Stimulated activated CD8-positive, alpha-beta memory T cell treated with anti-CD3 and anti-CD28 coated beads, Interleukin-4, amount 100 ng/mL, for 24 hours (primary cell): ENCODE measurements at places on chromosomes 16 and 17.

DNA sequence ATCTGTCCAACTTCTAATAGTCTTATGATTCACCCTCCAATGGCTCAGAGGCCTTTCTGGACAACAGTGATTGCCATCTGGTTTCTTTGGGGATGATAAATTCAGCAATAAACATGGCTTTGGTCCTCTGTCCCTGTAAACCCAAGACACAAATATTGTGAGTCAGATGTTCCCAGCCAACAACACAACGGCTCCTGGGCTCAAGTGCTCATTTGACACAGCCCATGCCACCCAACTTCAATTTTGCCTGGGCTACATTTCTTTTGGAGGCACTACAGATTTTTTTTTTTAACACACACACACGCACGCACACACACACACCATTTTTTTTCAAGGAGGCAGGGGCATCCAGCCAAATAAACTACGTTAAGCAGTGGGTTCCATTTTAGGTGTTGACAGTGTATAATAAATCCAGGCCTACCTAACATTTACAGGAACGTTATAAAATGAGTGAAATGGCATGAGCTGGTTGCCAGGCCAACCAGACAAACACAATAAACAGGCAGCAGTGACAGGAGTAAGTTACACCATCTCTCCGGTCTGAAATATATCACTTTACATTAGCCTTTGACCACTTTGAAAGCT is 939.9 kb upstream of the SOX9 start:
- DNase-seq = no peak

DNA sequence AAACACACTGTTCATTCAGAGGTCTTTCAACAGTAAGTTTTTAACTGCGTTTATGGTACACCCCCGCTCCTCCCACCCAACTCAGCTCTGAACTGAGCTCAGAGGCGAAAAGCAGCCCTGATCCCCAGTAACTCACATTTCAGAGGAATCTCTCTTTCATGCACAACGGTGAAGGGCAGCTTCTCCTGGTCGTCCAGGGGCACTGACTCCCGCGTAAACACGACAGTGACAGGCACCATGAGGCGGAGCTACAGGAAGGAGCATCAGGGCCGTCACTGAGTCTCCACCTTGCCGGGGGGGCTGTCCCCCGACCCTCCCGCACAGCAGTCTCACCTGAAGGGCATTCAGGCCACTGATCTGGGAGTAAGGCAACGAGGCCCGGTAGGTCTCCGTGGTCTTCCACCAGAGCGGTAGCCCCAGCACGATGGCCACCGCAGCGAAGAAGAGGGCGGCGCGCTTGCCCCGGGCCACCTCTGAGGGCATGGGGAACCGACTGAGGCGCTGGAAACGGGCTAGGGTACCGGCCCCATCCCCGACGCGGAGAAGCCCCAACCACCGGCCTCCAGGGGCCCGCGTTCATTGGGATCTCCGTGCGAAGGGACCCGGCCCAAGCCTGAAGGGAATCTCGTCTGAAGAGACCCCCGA is 486 bp downstream of the PIGS start:
- DNase-seq = no peak

DNA sequence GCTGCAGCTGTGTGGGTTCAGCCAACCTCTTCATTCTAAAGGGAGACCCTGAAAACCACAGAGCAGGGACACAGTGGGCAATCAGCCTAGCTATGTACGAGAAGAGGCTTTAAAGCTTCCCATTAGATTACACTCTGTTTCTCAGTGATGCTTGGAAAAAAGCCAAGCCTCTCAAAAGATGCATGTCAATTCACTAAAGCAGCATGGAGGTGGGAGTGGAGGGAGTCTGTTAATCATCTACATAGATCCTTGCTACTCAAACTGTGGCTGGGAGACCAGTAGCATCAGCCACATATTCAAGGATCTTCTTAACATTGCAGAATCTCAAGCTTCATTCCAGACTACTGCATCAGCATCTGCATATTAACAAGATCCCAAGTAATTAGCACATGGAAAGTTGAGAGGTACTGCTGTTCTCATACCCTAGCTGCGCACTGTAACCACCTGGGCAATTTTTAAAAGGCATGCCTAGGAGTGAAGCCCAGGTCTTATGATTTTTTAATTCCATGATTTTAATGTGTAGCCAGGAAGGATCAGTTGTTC is 305.9 kb downstream of the PMP22 start:
- DNase-seq = no peak

DNA sequence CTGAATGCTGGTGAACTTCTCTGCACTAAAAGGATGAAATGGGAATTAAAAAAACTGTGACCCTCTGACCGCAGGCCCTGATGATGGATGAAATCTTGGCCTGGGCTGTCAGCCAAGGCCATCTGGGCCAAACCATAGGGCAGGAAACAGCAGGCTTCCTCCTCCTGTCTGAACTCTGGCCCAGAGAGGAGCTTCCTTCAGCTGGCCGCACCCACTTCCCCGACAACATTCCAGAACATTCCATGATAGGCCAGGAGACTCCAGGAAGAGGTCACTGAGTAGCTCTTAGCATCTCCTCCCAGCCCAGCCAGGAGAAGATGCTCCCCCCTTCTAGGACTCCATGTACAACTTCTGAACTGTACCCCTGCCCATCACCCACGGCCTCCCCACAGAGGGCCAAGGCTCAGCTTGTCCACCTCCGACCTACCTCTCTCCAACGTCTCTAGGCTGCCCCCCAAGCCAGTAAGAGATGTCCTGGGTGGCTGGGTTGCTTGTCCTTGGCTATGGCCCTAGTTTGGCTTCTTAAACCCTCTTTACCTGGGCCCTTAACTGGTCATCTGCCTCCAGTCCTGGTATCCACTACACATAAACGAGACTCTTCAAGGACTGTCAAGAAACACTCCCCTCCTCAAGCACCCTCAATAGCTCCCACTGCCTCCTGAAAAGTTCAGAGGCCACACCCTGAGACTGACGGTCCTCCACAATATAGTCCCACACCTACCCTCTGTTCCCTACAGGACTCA is 1.7 kb downstream of the RPH3AL start:
- DNase-seq = no peak

DNA sequence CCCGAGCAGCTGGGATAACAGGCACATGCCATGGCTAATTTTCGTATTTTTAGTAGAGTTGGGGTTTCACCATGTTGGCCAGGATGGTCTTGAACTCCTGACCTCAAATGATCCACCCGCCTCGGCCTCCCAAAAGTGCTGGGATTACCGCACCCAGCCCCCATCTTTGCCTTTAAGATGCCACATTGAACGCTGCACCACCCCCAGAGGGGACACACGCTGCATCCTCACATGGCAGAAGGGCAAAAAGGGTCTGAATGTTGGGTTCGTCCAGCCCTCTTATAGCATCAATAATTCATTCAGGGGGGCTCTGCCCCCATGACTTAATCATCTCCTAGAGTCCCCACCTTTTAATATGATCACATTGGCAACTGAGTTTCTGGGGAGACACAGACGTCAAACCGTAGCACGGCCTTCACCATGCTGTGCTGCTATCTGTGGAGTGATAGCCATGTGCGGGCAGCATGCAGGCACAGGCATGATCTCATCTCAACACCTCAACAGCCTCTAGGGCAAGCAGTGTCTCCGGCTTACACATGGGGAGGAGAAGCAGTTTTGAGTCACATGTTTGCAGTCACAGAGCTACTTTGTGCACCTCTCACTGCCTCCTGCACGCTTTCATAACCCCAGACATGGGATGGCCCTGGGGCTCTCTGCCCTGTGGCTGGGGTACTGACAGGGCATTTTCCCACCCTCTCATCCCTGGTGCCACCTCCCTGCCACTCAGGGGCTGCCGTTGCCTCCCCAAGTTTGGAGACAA is 30.0 kb downstream of the IL21R start:
- no peak for DNase-seq

DNA sequence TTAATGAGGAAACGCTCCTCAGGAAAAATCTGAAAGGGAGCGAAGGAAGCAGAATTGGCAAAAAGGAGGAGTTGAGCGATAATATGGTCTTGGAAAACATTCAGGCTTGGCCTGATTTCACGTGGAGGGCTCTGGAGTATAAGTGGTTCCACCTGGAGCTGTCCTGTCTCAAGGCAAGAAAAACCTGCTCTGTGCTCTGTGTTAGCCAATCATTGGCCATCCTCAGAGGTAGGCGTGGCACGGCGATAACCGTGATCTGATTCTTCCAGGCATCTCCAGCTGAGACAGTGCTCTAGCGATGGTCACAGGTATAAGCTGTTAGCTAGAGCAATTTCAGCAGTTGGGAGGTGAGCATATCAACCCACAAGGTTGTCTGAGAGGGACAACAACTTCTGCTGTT is 450.5 kb upstream of the MAF start:
- no peak for DNase-seq

GRCh38 chr16:2147981-2148671 is at the start of gene RAB26:
Gene RAB26 (plus strand): TSS chr16:2148625. CDS start chr16:2148784, 159 bp downstream.
- peak; percentile 34 for DNase-seq

DNA sequence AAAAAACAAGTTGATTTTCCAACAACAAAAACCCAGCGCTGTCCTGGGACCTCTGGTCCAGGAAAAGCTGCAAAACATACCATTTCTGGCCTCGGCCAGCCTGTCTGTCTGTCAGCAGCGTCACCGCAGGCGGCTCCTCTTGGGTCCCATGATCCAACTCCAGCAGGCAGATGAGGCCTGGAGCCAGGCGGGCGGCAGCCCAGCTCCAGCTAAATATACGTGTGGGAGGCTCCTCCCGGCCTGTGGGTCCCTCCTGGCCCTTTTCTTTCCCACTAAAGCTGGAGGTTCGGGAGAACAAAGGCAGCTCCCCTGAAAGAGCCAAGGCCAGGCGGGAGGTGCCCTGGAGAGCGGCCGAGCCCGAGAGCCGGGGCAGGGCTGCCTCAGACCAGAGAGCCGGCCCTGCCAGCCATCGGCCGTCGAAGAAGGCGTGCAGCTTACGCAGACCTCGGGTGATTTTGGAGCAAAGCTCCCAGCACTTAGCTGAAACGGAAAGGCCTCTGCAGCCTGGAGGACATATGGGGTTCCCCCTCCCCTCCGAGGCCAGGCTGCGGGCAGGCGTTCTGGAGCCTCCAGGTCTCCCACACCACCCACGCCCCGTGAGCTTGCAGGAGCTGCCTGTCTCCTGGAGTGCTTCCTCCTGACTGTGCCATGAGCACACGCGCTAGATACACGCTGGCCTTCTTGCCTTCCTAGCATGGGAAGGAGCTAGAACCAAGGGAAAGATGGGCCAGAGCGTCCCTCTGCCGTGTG is 19.9 kb upstream of the JPH3 start:
- no peak for DNase-seq

DNA sequence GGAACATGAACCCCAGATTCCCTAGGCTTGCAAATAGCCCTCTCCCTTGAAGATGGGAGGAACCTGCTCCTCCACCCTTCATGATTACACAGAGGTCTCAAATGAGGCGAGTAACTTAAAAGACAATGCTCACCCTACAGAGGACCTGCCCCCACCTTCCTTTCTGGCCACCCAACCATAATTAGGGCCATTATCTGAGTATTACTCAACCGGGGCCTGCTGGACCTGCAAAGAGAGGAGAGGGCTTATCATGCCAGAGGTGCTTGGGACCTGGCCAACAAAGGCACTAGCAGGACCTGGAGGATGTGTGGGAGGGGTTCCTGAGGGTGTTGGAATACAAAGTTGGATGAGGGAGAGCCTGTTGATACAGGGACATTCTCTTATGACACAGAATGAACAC is 42.4 kb downstream of the RNF157 start:
- no peak for DNase-seq

- no peak for DNase-seq
These were observed 59.1 kb upstream of the IRX6 start for GRCh38 chr16:55264949-55265348.

DNA sequence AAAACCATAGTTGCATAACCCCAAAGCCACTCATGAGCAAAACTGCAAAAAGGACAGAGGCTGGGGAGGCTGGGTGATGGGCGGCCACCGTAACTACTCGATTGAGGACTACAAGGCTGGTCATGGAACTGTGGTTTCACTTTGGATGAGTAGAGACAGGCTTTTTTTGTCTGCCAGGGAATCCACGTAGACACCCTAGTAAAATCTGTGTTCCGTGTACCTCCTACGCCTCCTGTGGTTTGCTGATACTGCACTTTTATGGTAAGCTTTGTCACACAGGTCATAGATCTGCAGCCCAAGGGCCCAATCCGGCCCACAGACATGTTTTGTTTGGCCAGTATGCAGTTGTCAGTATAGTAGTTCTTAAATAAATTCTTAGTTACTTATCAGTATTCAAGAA is 2.2 kb upstream of the TLCD3B start:
- no peak for DNase-seq

DNA sequence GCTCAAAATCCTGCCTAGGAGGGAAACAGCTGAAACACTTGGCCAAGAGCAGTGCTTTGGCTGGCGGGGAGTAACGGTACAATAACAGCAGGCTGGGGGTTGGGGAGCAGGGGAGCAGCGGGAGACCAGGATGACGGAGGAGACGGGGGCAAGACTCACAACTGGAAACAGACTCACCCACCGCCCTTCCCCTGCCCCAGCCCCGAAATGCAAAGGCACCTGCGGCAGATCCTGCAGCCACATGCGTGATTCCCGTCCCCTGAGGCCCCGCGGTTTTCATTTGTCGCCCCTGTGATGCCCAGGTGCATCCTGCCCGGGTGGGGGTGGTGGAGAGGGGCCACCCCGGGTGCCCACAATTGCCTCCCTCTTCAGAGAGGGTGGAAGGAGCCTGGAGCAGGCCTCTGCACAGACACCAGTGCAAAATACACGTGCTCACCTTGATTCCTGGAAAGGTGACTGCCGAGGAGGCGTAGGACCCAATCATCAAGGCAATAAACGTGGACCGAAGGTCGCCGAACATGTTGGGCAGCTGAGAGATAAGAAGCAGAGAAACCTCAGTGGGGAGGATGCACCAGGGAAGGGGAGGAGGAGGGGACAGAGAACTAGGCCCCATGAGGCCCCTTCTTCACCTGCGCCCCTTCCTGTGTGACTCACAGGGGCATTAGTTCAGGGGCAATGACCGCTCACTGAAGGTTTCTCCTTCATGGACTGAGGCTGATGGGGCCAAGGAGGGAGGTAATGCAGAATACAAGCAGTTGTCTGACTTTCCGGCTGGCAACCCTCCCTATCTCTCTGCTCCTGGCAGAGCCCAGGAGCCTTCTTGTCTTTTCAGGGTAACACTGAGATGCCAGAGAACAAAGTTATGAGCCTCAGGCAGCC is 30.4 kb upstream of the PITPNA start:
- no peak for DNase-seq

DNA sequence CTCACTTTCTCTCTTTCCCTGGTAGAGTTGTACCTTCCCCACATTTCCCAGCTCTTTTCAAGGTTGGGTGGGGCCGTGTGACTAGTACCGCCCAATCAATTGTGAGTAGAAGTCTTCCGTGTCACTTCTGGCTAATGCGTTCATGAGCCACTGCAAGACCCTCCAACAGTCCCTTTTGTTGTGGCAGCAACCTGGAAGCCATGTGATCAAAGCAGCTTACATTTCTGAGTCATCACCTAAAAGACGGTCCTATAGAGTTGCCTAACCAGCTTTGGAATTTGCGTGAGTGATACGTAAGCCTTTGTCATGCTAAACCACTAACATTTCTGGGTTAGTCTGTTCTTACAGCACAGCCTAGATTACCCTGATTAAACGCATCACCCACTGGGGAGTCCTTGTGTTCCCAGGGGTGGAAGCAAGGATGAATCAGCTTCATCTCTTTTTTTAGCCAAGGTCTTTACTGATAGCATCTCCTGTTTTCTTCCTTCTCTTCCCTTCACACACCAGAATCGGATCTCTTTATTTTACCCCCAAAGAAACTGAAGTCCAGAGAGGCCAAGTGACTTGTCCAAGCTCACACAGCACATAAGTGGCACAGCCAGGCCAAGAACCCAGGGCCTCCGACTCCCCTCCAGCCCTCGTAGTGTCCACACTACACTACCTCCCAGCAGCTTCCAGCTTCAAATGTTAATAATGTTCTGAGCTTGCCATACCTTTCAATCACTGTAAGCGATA is 366.3 kb upstream of the XYLT1 start:
- no peak for DNase-seq
